ENCODE measurements at places on chromosomes 7 and 10. TPM values are rescaled to one million over a fixed set of nuclear protein-coding genes. Genes with fewer than 3 reads are reported as not detected.

The ANXA8L1 gene
- not detected for total RNA-seq

The NUTM2A gene
- 0.79 TPM for total RNA-seq

The ZNF727 gene
- 0.07 TPM for total RNA-seq

The CISD1 gene
- 39.9 TPM for total RNA-seq

The SLC13A1 gene
- total RNA-seq = not detected

The MLXIPL gene
- not detected for total RNA-seq

The LIPN gene
- total RNA-seq = not detected

The ZC3HAV1L gene
- total RNA-seq = 15.3 TPM

The SDK1 gene
- 0.20 TPM for total RNA-seq

The HOXA9 gene
- total RNA-seq = 24.6 TPM

The PKD2L1 gene
- total RNA-seq = not detected

The SPDYE1 gene
- not detected for total RNA-seq

The PAPOLB gene
- not detected for total RNA-seq

The ACBD7 gene
- total RNA-seq = 3.3 TPM

The PLXNA4 gene
- 2.2 TPM for total RNA-seq

The CYP3A4 gene
- total RNA-seq = not detected

Measured in mammary microvascular endothelial cell (primary cell).